Purkinje cell (primary cell): ENCODE measurements at places on chromosomes 7 and 10. TPM values are rescaled to one million over a fixed set of nuclear protein-coding genes. Genes with fewer than 3 reads are reported as not detected.

MSMB gene
- not detected in 2 replicates for polyA plus RNA-seq

HSPA12A gene
- 58.0 and 62.9 TPM in 2 replicates for polyA plus RNA-seq

SLC26A4 gene
- 0.05 TPM in 1 of 2 replicates, not detected in the other for polyA plus RNA-seq

LRRC18 gene
- not detected in 2 replicates for polyA plus RNA-seq

OPALIN gene
- polyA plus RNA-seq: 0.50 and 3.0 TPM in 2 replicates

RBP3 gene
- polyA plus RNA-seq: not detected in 2 replicates

CPVL gene
- not detected in 2 replicates for polyA plus RNA-seq
